ENCODE measurements at places on chromosomes 1 and 21.

DNA sequence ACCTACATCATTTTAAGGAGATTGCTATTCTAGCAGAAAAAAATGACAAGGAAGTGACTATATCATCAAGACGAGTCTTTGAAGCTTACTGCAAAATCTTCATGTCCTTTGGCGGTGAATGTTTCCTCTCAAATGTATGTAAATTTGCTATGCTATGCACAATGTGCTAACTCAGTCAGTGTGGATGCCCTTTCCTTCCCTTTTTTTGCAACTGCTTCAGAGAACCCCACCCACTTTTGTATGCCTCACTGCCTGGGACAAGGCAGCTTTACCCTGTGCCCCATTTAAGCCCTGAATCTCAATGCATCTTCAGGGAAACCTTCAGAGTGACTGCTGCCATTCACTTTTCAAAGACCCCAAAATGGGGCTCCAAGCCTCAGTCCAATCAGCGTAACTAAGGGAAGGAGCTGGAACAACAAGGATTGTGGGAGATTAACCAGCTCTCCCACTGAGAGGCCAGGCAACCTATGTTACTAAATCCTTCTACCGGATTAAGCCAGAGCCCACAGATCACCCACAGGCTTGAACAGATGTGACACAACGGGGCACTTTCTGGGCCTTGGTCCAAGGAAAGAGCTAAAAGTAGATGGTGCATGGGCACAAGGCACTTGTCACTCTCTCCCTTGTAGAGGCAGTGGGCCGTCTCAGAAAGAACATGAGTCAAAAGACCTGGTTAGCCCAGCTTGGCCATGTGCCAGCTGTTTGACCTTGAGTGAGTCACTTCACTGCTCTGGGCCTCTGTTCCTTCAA, 154.4 kb downstream of the PLPP3 start:
- DNase-seq = no peak

- peak; percentile 50 for DNase-seq
These were observed 690 bp downstream of the B3GALNT2 start for GRCh38 chr1:235503403-235504121.

- no peak for DNase-seq
These were observed 2.0 kb downstream of the TNFSF18 start for GRCh38 chr1:173048621-173049321.

GRCh38 chr1:100720751-100721150, 1.2 kb downstream of the VCAM1 start:
- DNase-seq = no peak

- no peak for DNase-seq
These were observed 87.3 kb downstream of the RPS6KC1 start for GRCh38 chr1:213138391-213138790.

DNA sequence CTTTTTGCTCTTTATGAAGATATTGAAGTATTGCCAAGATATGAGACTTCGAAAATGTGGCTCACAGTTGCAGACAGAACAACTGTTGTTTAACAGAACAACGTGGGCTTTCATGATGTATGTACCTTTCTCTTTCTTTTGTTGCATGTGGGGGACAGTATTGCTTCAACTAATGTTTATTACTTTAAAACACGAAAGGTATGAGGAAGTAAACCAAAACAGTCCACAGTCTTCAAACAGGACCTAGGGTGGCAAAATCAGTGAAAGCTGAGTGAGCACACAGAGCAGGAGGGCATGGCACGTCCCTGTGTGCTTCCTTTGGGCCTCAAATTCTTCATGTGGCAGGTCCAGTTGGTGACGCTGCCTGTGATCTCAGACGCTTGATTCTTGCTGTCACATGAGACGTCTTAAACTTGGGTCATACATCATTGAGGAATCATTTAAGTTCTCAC, 7.8 kb upstream of the CHAF1B start:
- no peak for DNase-seq

DNA sequence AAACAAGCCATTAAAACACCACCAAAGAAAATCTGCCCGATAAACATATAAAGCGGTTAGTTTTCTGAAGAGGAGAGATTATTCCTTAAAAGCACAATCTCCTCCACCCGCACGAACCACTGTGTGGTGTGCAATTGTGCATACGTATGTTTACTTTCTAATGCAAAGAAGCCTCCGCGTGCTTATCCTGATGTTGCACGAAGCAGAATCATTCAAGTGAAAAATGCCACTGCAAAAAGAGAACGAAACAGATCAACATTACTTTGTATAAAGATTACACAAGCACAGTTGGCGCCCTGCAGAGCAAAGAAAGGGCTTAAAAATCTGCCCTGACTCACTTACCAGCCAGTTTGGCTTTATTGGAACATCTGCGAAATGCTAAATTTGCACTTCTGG, 166.8 kb downstream of the ZNF281 start:
- DNase-seq = no peak

DNA sequence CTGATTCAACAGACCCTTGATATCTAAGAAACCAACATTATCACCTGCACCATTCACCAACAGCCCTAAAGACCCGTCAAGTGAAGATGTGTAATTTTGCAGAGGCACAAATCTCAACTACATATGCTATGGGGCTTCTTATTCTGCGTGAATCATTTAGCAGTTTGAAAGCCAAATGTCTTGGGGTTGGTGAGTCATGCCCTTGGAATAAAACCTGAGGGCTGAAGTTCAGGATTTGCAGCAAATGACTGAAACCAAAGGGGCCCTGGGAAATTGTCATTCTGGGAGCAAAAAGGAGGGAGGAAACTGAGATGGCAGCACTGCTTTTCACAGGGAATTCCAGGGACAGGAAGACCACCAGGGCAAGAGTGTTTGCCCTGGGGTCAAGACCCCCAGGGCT, 79.2 kb upstream of the TNR start:
- DNase-seq = no peak

All from ureter (tissue), 1 donor.